Vagina (tissue), 2 donors: ENCODE measurements at places on chromosomes 4 and X. TPM values are rescaled to one million over a fixed set of nuclear protein-coding genes. Genes with fewer than 3 reads are reported as not detected.

The BBS7 gene
- 19.2 TPM for total RNA-seq

The BEX4 gene
- 32.7 TPM for total RNA-seq

The TRO gene
- total RNA-seq = 12.3 TPM

The KIT gene
- 16.7 TPM for total RNA-seq

The CT47B1 gene
- total RNA-seq = not detected

The TSPAN7 gene
- 38.5 TPM for total RNA-seq

The SERPINA7 gene
- not detected for total RNA-seq

The GAGE12E gene
- total RNA-seq = not detected

The SMIM31 gene
- not detected for total RNA-seq

The LDOC1 gene
- 10.6 TPM for total RNA-seq

The MUC7 gene
- not detected for total RNA-seq

The GLOD5 gene
- not detected for total RNA-seq

The MAOA gene
- 102 TPM for total RNA-seq

The RPS6KA6 gene
- total RNA-seq = 2.7 TPM

The DGAT2L6 gene
- total RNA-seq = not detected

The PDGFRA gene
- 141 TPM for total RNA-seq

The CSN1S1 gene
- not detected for total RNA-seq

The EREG gene
- total RNA-seq = 1.2 TPM

The GPRASP3 gene
- 3.2 TPM for total RNA-seq

The DCHS2 gene
- 7.9 TPM for total RNA-seq

The AWAT2 gene
- not detected for total RNA-seq

The HTN1 gene
- not detected for total RNA-seq

The SMIM10L2A gene
- 1.5 TPM for total RNA-seq

The GUCY1B1 gene
- 22.8 TPM for total RNA-seq

The SPP1 gene
- 11.8 TPM for total RNA-seq

The MAGEE2 gene
- not detected for total RNA-seq

The SRPK3 gene
- total RNA-seq = 0.25 TPM

The XAGE2 gene
- not detected for total RNA-seq

The CCNA2 gene
- 5.4 TPM for total RNA-seq

The ZNF185 gene
- 98.2 TPM for total RNA-seq

The CT45A10 gene
- not detected for total RNA-seq

The ARSD gene
- total RNA-seq = 14.0 TPM

The NSG1 gene
- 32.9 TPM for total RNA-seq

The CLIC2 gene
- 15.5 TPM for total RNA-seq

The PNMA6E gene
- total RNA-seq = not detected

The RTL9 gene
- not detected for total RNA-seq

The DMRTC1 gene
- 2.2 TPM for total RNA-seq

The DUSP21 gene
- not detected for total RNA-seq

The RHOXF1 gene
- total RNA-seq = not detected

The ADH1C gene
- total RNA-seq = 25.3 TPM

The UGT2A3 gene
- total RNA-seq = not detected

The CD38 gene
- total RNA-seq = 1.2 TPM

The HPGD gene
- total RNA-seq = 134 TPM

The FAM47A gene
- not detected for total RNA-seq
